Substantia nigra (tissue), 51 donors: ENCODE measurements at places on chromosomes 16 and 17.

DNA sequence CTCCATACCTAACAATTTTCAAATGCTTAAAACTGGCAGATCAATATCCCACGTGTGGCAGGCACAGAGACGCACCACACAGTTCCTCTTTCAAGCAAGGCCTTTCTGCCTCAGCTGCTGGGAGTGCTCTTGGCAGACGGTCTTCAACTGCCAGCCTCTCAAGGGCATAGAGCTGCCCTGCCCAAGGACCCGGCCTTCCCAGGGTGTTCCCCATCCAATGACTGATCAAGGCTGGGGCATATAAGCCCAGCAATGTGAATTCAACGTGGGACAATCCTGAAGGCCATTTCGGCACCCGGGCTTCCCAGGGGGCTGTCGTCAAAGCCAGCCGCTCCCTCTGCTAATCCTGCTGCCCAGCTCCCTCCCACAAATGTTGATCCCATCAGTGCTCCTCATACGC lies 107.1 kb downstream of the STX8 start:
- DNase-seq = no peak

DNA sequence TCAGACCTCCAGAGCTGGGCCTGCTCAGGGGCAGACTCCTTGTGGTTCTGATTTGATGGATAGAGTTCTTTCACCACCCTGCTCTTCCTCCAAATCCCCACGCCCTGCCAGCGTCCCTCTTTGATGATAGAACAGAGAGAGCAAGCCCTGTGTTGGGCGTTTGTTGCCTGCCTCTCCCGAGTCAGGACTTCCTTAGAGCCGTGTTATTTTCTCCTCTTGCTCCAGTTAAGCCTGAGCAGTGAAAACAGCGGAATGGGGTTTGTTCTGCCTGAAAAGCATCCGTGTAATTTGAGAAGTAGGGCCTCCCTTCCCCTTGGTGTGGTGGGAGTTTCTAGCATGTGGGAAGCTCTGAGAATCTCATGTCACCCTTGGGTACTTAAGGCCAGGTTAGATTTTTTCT lies 22.1 kb downstream of the TMEM94 start:
- no peak for DNase-seq

DNA sequence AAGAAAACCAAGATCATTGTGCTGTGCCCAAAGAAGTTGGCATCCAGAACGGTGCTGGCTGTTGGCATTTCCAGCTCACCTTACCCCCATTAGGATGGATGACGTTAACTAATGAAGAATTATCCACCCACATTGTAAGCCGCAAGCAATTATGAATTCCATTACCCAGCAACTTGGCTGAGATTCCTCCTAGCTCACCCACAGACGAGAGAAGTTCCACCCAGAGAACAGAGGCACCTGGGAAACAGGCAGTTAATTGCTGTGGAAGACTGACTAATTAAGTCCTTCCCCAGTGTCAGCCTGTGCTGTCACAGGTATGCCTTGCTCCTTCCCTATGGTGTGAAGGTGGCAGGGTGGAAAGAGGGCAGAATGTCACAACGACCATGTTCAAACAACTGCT lies 456.2 kb upstream of the CDH5 start:
- DNase-seq = no peak

- no peak for DNase-seq
These were observed 16.8 kb downstream of the HIC1 start for GRCh38 chr17:2071455-2072281.

DNA sequence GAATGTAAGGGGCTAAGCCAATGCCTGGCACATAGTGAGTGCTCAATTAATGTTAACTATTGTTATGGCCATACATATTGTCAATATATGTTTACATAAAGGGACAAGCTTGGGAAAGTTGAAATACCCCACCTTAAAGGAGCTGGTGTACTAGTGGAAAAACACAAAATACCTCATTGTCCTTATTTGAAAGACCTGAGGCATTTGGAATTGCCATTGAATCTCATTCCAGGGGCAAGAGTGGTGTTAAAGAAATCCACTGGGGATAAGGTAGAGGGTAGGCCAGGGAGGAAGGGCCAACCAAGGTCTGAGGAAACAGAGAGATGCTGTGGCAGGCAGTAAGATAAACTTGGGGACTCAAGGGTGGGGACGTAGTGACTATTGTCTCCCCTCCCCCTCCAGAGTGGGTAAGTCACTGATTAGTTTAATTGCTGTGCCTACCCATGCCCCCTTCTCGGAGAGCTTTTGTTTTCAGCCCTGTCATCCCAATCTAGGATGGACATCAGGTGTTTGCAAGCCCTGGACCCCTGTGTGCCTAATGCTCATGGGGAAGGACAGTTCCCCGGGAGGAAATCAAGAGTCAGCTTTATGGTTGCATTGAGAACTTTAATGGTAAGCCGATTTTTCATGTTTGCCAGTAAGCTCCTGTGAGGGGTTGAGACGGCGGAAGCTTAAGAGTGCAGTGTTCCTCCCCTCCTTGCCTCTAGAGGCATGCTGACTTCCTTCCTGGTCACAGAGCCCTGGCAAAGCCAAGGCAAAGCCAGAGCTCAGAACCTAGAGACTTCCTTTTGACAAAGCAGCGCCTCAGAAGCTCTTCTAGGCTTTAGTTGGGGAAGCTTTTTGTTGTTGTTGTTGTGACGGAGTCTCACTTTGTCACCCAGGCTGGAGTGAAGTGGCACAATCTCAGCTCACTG lies 2.5 kb upstream of the HEATR9 start:
- no peak for DNase-seq

GRCh38 chr17:17108451-17109049 lies 66.3 kb downstream of the MPRIP start:
- no peak for DNase-seq
